ENCODE measurements at places on chromosomes 6 and 20.
A peak's percentile ranks its signal among the peaks of the same experiment; 100 is the strongest.

DNA sequence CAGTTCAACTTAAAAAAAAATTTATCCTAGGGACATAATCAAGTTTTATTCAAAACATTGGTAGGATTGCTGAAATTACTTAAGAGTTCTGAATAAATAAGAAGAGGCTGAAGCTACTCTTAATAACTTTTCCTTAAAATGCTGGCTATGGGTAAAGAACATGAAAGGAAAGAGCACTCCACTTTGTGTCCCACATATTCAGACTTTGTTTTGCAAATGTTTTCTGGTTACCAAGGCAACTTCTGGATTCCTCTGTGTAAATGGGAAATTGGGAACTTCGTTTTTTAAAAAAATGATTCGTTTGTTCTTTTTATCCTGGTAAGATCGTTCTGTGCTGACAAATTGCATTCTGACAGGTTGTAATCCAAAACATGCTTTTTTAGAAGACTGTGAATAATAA, 115.0 kb downstream of the KIF6 start:
- no peak for DNase-seq

- no peak for DNase-seq
Measured at GRCh38 chr6:99146711-99147110, 199.0 kb upstream of the FBXL4 start.

DNA sequence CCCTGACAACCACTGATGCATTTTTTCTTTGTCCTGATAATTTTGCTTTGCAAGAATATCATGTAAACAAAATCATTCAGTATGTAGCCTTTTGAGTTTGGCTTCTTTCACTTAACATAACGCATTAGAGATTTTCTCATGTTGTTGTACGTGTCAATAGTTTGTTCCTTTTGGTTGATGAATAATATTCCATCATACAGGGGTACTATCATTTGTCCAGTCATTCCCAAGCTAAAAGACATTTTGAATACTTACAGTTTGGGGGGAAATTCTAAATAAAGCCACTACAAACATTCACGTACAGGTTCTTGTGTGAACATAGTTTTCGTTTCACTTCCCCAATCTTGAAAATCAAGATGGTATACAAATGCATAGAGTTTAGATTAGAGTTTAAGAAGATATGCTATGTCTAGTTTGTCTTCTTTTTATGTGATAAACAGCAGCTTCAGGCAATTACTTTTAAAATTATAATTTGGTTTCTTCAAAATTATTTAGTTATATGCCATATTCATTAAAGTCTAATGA, 5.2 kb downstream of the HAO1 start:
- DNase-seq, result peak; percentile 0

GRCh38 chr20:61424628-61425420, 172.8 kb downstream of the CDH4 start:
- DNase-seq, result no peak

DNA sequence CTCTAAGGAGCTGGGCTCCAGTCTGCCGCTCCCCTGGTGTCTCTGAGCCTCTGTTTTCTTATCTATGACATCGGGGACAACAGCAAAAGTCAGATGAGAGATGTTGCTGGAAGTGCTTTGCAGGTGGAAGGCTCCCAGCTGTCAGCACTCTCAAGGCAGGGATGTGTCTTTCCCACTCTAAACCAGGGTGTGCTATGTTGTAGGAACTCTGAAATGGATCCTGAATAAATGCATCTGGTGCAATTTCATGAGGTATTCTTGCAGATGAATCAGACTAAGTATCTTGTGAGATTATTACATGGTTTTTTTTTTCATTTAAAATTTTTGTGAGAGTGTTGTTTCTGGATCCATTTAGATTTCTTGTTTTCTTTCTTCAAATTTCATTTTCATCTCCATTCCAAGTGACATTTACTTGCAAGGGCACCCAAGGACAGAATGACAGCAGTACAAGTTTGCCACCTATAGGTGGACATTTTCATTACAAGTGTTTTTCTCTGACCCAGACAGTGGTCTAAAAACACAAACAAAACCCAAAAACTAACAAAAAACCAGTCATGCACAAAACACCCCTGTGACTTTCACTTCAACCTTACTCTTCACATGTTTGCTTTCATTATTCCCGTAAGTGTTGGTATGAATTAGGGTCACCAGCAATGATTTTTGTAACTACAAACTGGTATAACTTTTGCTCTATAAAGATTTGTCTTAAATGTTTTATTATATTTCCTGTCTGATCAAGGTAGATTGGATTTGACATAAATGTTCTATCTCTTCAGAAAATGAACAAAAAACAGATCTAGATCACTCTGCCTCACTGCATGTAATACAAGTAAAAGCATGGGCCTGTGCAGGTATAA, 14.7 kb upstream of the SIM1 start:
- DNase-seq, result no peak

DNA sequence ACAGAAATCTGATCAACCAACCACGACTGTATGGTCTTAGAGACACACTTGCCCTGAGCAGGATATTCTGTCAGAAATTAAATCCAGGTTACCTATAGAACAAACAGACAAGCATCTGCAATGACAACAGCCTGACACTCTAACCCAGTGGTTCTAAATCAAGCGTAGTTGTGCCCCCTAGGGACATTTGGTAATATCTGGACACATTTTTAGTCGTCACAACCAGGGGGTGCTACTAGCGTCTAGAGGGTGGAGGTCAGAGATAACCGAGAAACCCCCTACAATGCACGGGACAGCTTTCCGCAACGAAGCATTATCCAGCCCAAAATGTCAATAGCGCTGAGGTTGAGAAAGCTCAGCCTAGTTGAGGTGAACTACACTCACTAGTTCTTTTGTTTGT, 32.3 kb downstream of the ID4 start:
- no peak for DNase-seq

GRCh38 chr20:25437153-25437581, 29.7 kb downstream of the GINS1 start:
- DNase-seq, result no peak

- DNase-seq, result no peak
Measured at GRCh38 chr20:45032781-45033180, 66.5 kb downstream of the STK4 start.

DNA sequence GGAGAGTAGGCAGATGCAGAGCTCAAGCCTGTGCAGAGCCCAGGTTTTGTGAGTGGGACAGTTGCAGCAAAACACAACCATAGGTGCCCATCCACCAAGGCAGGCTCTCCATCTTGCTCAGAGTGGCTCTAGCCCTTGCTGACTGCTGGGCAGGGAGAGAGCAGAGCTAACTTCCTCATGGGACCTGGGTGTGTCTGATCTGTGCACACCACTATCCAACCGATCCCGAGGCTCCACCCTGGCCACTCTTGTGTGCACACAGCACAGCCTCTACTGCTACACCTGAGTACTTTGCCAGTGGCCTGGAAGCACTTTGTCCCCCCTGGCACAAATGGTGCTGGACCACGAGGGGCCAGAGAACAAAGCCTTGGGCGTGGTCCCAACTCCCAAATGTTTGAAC, 7.9 kb upstream of the DEFB125 start:
- no peak for DNase-seq

- no peak for DNase-seq
Measured at GRCh38 chr6:81682235-81682795, 70.2 kb downstream of the TENT5A start.

GRCh38 chr6:34580707-34581560, 24.8 kb upstream of the SPDEF start:
- no peak for DNase-seq

GRCh38 chr20:44410583-44411019, 55.1 kb downstream of the HNF4A start:
- no peak for DNase-seq

- DNase-seq, result no peak
Measured at GRCh38 chr6:29925727-29926412, 16.5 kb upstream of the HLA-A start.

- no peak for DNase-seq
Measured at GRCh38 chr6:38957426-38957825, 91.2 kb upstream of the GLP1R start.

DNA sequence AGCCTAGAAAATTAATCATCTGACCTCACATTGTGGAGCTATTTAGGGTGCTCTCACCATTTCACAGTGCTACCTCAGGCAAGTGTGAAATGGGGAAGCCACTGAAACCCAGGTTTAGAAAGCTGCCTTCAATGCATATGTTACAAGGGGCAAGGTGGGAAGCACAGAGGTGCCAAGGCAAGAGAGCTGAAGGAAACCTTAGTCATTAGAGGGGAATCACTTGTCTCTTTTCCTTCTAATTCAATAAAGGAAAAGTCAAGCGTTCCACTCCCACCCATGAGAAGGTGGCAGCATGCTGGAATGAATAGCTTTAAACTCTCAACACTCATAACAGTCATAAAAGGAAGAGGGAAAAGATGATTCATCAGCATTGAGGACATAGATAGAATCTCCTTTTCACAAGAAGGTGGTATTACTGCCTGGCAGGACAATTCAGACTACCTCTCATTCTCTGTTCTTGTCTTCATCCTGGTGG, 251.9 kb upstream of the IRAK1BP1 start:
- DNase-seq, result no peak

GRCh38 chr20:9332791-9333479, 181.5 kb upstream of the LAMP5 start:
- no peak for DNase-seq

DNA sequence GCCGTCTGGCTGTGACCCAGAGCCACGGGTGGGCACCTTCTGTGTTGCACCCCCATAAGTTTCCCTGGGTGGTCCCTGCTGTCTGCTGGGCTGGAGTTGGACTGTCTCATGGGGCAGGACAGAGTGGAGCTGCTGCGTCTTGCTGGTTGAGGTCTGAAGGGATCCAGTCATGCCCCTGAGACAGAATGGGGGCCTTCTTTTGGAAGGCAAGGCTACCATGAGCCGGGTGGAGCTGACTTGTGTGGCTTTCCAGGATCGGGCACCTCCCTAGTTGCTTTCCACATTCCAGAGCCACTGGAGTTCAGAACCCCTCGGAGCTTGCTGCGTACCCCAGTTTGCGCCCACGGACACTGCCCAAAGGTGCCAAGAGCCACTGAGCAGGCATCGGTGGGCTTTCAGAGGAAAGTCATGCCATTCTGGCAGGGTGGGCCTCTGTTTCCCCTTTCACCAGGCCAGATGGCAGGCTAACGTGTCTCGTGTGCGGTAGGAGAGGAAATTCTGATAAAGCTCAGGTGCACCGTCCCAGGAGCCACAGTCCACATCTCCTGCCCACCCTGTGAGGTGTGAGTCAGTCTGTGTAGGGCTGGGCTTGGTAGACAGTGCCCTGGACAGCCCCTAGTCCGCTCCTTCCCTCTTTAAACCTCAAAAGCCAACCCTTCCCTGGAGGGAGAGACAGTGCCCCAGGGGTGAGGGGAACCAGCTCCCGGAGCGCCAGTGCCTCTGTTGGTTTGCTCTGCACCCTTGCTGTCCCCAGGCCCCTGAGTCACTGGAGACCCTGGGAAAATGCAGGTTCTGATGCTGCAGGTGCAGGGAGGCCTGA, 125.3 kb downstream of the SYCP2 start:
- DNase-seq, result no peak

DNA sequence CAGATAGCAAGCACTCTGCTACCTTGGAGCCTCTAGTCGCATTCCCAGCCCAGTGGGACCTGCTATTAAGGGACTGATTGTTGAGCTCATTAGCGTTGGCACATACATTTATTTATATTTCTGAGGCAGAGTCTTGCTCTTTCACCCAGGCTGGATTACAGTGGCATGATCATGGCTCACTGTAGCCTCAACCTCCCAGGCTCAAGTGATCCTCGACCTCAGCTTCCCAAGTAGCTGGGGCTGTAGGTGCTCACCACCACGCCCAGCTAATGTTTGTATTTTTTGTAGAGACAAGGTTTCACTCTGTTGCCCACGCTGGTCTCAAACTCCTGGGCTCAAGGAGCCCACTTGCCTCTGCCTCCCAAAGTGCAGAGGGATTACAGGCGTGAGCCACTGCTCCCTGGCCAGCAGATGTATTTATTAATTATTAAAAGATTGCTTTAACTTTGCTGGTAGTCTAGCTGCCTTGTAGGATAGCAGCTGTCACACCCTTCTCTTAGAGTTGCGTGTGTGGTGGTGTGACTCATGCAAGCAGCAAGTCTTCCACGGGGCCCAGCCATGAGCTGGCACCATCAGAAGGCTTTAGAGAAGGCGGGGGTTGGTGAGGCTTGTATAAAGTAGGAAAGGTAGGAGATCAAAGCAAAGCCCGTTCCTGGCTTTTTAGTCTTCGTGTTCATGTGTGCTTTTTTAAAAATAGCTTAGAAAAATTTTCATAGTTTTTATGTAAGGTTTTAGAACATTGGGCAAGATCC, 16.5 kb downstream of the ACTR5 start:
- no peak for DNase-seq

DNA sequence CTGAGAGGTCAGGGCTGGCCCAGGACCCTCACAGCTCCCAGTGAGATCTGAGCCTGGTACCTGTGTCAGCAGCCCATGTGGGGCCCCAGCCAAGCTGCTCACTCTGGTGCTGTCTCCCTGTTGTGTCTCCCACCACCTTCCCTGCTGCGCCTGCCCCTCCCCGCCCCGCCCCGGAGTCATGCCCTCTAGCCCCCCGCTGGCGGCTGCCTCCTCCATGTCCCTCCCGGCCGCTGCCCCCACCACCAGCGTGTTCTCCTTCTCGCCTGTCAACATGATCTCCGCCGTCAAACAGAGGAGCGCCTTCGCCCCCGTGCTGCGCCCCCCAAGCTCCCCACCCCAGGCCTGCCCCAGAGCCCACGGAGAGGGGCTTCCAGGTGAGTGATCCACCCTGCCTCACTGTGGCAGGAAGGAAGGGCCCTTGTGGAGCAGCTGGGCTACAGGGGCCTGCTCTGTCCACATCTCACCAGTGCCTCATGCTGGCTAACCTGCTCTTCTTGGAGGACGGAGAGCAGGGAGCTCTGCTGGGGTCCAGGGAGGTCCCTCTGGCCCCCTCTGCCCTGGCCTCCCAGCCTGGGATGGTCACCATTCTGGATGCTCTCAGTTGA, 44.9 kb downstream of the CPXM1 start:
- no peak for DNase-seq

DNA sequence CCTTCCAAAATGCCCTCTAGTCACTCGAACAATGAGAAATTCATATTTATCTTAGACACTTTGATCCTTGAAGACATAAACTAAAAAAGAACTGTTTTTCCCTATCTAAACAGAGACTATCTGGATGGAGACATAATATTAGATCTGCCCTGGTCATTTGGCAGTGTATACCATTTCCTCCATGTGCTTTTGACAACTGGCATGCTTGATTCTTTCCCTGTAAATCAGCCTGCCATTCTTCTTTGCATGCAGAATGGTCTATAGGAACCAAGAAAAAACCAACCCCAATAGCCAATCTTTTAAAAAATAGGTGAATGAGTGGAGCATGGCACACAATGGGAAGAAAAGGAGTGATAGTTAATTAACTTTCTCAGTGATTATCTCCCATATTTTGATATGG, 93.8 kb downstream of the OPN5 start:
- no peak for DNase-seq

DNA sequence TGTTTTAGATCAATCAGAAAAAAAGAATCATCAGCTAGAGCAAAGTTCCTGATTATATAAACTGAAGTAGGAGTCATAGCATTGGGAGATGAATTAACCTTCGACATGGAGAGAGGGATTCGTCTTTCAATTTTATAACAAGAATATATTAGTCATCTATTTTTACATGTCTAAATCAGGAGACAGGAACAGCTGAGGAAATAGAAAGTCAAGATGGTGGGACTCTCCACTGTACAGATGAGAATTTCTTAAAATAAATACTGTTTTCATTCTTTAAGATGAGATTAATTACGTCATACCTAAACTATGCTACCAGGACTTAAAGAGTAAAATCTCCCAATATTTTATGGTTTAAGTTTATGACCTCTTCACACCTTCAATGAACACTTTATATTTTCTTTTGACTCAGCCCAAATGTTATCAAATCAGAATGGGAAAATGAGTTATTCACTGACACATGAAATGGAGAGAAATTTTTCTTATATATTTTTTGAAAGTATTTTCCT, 1137.7 kb downstream of the EPHA7 start:
- no peak for DNase-seq

- DNase-seq, result no peak
Measured at GRCh38 chr6:3575166-3575565, 118.3 kb upstream of the SLC22A23 start.
